ENCODE measurements at places on chromosomes 1 and 21.

- peak; percentile 11 for DNase-seq
These were observed 86.6 kb upstream of the DPH5 start for GRCh38 chr1:101112051-101112780.

GRCh38 chr21:46187261-46187660, 3.0 kb upstream of the SPATC1L start:
- DNase-seq: no peak

DNA sequence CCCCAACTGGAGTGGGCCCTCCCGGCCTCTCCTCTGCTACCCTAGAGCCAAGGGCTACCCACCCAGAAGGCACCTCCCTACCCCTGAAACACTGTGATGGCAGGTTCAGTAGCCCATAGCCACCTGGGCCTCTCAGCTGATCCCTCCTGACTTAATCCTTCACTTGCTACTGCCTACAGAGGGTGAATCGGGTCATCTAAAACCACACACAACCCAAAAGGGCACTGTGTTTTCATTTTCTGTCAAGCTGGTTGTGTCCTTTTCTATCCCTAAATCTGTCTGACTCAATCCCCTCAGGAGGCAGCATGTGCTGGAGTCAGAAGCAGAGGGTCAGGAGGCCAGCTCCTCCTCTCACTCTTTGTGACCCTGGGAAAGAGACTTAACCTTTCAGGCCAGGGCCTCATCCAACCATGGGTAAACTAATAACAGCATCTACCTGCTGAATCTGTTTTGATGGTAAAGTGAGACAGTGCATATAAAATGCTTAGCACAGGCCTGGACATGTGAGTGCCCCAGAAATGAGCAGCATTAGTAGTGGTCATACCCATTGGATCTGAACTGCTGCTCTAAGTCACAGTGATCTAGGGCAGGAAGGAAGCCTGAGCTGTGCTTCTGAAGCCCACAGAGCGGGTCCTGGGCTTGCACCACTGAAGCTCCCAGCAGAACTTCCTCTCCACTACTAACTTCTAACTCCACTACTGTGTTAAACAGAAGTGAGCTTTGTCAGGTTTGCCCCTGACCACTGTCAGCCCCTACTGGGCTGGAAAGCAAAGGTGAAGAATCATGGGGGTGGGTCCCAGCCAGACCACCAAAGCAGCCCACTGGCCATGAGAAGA, 11.0 kb downstream of the PMVK start:
- no peak for DNase-seq

- no peak for DNase-seq
These were observed 3.5 kb downstream of the ARPC5 start for GRCh38 chr1:183632114-183632513.

- no peak for DNase-seq
These were observed 98.5 kb downstream of the ATF6 start for GRCh38 chr1:161864577-161864976.

GRCh38 chr21:20108976-20109540, 889.2 kb upstream of the NCAM2 start:
- DNase-seq: no peak

GRCh38 chr1:8629241-8630091, 188.0 kb downstream of the RERE start:
- peak; percentile 60 for DNase-seq

DNA sequence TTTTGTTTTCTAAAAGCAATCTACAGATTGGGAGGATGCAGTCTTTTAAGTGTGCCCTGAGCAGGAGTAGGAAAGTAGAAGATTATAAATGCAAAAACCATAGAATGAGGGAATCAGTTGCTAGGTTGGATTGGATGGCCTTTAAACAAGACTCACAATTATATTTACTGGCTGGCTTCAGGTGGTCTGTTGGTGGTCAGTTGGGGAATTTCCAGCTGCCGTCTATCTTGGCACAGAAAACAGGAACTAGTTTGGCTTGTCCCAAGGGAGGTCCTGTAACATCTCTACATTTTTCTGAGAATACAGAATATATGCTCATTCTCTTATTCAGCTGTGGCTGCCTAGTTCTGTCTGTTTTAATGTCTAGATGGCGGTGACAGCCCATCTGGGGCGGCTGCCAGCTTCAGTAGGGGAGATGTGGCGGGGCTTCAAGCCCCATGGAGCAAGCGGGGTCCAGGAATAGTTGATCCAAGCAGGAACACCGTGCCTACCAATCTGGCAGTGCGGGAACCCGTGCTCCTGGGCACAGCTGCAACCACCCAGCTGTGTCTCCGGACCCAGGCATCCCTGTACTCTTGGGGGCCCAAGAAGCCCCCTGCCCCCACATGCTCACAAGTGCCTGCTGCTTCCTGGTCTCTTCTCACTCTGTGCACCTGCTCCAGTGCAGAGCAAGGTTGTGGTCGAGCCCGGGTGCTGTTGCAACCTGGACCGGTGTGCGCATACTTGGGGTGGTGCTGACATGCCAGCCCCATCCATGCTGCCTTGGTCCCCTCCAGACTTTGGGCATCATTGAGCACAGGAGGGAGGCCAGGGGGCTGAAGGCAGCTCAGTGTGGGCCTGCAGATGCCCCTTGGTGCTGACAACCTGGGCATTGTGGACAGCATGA, 1182.6 kb downstream of the AMY1C start:
- no peak for DNase-seq

DNA sequence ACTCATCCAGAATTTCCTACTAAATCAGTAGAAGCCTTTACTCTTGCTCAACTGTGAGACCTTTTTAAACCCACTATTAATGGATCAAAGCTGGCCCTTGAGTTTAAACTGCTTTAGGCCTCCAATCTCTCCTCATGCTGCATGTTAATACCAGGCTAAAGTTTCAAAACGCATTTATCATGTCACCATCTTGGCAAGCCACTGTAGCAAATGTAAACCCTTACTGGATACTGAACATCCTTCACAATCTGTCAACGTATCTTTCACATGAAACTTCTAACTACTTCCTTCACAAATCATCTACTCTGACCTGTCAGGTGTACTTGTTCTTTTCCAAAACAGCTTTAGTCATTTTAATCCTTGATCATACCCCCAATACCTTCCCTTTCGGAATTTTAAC, 3.0 kb downstream of the PAXBP1 start:
- DNase-seq: no peak

DNA sequence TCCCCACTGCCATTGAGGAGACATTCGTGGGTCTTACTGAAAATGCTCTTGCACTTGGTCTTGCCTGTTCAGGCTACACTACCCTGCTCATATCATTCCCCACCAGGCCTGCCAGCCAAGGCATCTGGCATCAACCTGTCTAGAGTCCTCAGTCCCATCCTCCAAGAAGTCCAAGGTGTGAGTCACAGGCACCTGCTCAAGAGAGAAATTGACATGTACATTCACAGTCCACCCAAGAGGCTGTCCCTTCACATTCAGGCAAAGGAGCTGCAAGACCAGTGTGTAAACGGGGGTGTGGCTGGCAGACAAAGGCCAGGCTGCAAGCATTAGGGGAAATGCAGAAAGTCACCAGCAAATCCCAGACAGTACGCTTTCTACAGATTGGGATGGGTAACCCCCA, 13.1 kb upstream of the PLA2G2C start:
- no peak for DNase-seq

- DNase-seq: peak; percentile 3
These were observed 150.5 kb upstream of the RUNX3 start for GRCh38 chr1:25080294-25081209.

- DNase-seq: no peak
These were observed 124.2 kb upstream of the HNRNPU start for GRCh38 chr1:244988521-244988920.

DNA sequence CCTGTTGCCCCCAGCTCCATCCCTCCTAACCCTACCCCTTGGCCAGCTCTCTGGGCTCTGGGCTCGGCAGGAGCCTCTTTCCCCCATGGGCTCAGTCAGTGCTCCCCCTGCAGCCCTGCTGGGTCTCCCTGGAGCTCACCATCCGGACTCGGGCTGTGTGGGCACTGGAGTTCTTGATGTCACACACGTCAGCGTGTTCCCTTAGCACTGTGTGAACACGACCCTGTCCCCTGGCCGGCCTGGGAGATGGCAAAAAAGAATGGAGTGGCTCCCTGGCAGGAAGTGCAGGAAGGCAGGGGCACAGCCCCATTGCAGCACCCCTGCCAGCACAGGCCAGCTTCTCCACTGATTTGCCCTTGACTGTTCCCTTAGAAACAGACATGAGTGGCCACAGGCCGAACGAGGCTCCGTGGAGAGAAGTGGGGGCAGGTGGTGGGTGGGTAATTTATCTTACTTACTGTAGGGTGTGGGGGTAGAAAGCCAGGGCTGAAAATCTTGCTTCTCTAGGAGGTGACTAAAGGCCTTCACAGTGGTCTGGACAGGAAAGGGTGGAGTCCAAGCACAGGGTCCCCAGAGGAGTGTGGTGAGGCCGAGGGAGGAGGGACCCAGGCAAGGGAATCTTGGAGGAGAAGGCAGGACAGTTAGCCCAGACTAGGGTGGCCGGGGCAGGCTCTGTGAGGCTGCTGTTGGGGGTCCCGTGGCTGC, 381.7 kb upstream of the VAMP3 start:
- DNase-seq: no peak

GRCh38 chr1:41689558-41689981, 205.1 kb upstream of the EDN2 start:
- peak; percentile 80 for DNase-seq

- DNase-seq: no peak
These were observed 44.3 kb downstream of the SCCPDH start for GRCh38 chr1:246768403-246769020.

DNA sequence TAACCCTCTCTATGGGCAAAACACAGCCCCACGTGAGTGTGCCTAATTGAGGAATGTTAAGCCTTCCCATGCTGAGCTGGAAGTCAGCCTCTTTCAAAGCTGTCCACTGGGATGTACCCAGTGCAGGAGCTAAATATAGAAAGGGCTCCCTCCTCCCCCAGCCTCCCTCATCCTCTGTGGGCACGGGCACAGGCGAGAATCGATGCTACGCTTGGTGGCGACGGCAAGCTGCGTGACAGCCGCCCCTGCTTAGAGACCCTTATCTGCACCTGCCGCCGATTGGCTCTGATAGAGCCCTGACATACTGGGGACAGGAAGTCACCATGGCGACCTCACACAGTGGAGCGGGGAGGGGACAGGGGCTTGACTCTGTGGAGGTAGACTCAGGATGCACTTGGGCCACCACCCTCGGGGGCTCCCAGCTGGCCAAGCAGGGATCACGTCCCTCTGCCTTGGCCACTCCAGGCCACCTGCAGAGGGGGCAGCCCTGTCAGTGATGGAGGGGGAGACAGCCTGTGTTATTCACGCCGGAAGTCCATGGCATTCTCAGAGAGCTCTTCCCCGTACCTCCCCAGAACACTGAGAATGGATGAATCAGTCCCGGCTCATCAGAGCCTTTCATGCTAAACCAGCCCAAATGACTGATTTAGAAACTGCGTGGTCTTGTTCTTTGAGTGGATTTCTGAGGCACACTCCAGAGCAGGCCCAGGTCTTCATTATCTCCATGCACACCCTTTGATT, 84.8 kb downstream of the KCND3 start:
- DNase-seq: no peak
